ENCODE measurements at places on chromosomes 4 and X. TPM values are rescaled to one million over a fixed set of nuclear protein-coding genes. Genes with fewer than 3 reads are reported as not detected.

DNA sequence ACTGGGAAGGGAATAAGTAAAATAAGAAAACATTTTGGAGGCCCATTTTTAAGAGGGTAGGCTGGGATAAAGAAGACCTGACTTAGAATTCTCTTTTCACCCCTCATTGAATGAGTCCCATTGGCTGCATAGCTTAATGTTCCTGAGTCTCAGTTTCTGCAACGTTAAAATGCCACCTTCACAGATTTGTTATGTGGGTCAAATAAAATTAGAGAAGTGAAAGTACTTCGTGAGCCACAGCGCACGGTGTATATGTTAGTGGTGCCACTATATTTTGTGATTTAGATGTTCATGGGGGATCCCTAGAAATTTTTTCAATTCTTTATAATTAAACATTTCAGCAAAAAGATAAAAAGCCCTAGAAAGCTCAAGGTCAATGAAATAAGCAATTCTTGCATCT lies 109.2 kb upstream of the HS3ST1 start:
- H3K36me3 ChIP-seq, result no peaks in the 10 kb centered on the region
- H3K27me3 ChIP-seq, result no peaks in the 10 kb centered on the region
- no peak for DNase-seq
- no peak overlapping the region for H3K4me3 ChIP-seq
- H3K27ac ChIP-seq, result no peak overlapping the region
- peaks cover 7% of the 10 kb centered on the region for H3K4me1 ChIP-seq

DNA sequence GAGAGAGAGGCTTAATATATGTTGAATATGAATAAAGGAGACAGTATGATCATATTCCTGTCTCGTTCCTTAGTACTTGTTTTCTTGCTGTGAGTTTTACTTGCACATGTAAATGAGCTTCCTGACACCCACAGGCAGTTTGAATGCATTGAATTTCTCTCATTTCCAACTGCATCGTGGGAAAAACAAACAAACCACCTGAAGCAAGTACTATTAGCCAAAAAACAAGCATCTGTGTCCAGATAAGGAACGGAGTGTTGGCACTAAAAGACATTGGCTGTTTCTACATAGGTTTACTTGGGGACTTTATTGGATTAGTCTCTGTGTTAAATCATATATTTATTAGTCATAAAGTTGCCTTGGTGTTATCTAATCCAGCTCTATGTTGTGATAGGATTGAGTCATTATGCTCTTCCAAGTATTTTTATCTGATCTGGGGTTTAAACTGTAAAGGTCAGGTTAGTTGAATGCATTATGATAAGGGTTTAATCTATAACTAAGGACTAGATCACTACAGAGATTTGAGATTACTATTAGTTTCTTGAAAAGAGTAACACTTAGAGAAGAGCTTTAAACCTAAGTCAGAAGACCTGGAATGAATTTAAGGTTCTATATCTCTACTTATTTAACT lies 339.0 kb upstream of the SPANXN4 start:
- H3K4me1 ChIP-seq, result no peaks in the 10 kb centered on the region
- H3K36me3 ChIP-seq, result no peaks in the 10 kb centered on the region
- H3K27me3 ChIP-seq, result no peaks in the 10 kb centered on the region
- no peak overlapping the region for H3K4me3 ChIP-seq
- no peak overlapping the region for H3K27ac ChIP-seq

DNA sequence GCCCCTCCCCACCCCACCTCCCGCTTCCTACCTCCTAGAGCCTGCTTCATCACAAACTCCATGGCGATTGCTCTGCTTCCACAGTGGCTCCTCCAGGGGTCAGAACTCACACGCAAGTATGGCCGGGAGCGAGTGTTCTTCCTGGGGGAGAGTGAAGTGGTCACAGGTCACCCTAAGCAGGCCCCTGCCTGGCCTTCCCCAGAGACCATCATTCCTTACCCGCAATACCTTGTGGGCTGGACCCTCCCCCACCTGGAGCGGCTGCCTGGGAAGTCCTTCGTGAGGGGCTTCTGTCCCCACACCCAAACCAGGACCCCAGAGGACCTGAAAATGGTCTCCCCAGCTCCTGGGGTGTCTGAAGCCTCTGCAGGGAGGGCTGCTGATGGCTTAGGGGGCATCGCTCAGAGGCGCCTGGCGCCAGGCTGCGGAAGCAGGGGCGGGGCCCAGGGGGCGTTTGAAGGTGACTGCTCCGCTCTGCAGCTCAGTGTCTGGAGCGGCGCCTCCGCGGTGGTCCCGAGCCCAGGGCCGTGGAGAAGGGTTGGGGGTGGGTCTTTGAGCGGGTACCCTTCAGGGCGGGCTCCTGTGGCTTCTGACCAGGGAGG lies 1.4 kb downstream of the CPLX1 start:
- peaks cover 29% of the 10 kb centered on the region for H3K27me3 ChIP-seq
- H3K27ac ChIP-seq, result no peak overlapping the region
- no peaks in the 10 kb centered on the region for H3K4me1 ChIP-seq
- no peaks in the 10 kb centered on the region for H3K36me3 ChIP-seq
- DNase-seq, result no peak

DNA sequence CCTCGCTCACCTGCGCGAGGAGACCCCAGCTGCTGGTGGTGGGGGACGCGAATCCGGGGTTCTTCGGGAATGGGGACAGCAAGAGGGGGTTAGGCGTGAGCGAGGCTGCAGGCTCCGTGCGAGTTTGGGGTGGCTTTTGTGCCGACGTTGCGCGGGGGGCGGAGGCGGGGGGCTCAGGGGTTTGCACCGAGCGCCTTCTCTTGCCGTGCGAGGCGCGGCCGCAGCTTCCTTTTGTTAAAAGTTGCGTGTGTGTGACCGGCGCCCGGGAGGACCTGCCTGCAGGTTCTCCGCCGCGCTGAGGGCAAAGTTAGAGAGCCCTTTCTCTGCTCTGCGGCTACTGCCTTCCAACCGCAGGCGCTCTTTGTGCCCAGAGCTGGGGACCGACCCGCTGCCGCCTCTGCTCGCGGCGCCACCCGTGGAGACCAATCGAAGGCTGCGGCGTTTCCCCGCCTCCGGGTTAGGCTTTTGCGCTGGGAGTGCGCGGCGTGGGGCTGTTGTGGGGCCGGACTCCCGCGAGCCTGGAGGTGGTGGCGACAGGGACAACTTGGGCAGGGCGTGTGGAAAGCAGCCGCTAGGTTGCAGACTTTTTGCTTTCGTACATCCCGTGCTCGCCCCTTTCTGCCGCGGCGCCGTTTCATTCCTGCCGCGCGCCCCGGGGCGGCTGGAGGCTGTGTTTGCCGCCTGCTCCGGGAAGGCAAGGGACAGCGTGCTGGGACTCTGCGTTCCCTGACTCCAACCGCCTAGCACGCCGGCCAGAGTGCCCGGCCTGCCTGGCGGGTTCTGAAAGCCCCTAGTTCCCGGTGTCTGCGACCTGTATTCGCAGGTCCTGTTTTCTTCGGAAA lies 716 bp downstream of the KIT start:
- no peaks in the 10 kb centered on the region for H3K36me3 ChIP-seq
- peak overlapping the region; percentile 46 for H3K4me3 ChIP-seq
- peaks cover 70% of the 10 kb centered on the region for H3K27me3 ChIP-seq
- DNase-seq, result peak; percentile 62
- H3K4me1 ChIP-seq, result peaks cover 16% of the 10 kb centered on the region

- H3K27me3 ChIP-seq, result no peaks in the 10 kb centered on the region
- H3K36me3 ChIP-seq, result no peaks in the 10 kb centered on the region
- DNase-seq, result peak; percentile 70
- H3K27ac ChIP-seq, result peak overlapping the region; percentile 98
These were observed 1.9 kb downstream of the UBE2D3 start for GRCh38 chr4:102825261-102826091.

DNA sequence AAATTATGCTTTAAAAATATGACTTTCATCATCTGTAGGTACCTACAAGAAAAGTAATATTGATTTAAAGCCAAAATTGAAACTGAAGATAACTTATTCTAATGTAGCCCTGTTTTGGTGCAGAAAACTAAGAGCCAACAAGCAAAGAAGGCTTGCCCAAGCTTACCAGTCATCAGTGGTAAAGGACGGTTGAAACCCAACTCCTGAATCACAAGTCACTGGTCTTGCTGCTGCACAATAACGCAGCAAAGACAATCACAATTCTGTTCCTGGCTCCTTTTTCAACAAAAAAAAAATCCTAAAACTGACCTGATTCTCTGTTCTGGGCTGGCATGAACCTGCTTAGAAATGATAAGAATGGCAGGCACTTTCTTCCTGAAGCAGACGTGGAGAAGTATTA lies 34.5 kb downstream of the WDFY3 start:
- peaks cover 3% of the 10 kb centered on the region for H3K36me3 ChIP-seq
- DNase-seq, result peak; percentile 22
- no peak overlapping the region for H3K27ac ChIP-seq
- no peaks in the 10 kb centered on the region for H3K27me3 ChIP-seq
- no peak overlapping the region for H3K4me3 ChIP-seq
- peaks cover 3% of the 10 kb centered on the region for H3K4me1 ChIP-seq

Gene PRKG2
- polyA plus RNA-seq, result not detected

Gene ADH4
- polyA plus RNA-seq, result not detected
